Cerebellar nuclear complex (tissue), 1 donor: ENCODE measurements at places on chromosomes 2 and 18.

- no peak for DNase-seq
Measured at GRCh38 chr2:231714639-231715498, 6.5 kb downstream of the PTMA start.

DNA sequence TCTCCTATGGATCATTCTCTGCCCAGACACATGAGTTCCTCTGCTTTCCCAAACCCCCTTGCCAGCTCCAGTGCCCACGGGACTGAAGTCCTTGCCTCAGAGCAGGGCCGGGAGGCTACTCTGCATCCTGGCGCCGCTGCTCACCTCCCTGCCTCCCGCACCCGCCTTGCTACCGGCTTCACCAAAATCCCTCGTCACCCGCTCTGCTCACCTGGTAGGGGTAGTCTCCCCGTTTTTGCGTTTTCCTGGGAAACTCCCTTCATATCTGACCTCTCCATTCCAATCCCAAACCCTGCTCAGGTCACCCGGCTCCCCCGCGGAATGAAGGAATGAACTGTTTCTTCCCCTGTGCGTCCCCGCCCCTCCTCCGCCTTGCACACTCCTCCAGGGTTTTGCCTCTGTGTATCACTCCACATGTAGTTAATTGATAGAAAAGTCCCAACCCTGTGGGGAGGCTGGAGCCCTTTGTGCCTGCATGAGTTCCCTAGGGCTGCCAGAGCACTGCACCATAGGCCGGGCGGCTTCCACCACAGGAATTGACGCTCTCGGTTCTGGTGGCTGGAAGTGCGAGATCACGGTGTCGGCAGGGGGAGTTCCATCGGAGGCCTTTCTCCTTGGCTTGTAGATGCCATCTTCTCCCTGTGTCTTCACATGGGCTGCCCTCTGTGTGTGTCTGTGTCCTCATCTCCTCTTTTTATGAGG is 2.0 kb upstream of the DGKD start:
- no peak for DNase-seq

DNA sequence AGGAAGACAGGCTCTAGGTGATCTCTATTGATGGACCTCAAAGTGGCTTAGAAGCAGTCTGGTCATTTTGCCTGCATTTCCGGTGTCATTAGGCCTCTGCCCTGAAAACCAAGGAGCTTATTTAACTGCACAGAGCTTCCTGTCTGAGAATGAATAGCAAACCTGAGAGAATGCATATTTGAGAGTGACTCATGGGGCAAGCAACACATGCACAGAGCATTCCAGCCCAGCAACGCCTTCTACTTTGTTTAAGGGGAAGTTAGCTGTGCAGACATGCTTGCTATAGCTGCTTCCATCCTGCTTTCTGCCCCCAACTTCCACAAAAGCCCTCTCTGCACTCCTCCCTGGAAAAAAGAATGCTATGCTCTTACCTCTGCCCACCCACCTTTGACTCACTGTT is 232.8 kb downstream of the GRB14 start:
- no peak for DNase-seq

GRCh38 chr2:108573061-108573460 is 38.8 kb downstream of the LIMS1 start:
- no peak for DNase-seq

GRCh38 chr2:103880081-103880834 is 973.7 kb upstream of the POU3F3 start:
- DNase-seq: no peak

GRCh38 chr2:16191431-16192200 is 251.3 kb downstream of the MYCN start:
- DNase-seq: no peak

- DNase-seq: no peak
Measured at GRCh38 chr2:152322222-152322621, 12.8 kb upstream of the FMNL2 start.

GRCh38 chr2:239776436-239777005 is 248.6 kb downstream of the NDUFA10 start:
- no peak for DNase-seq

GRCh38 chr2:39095624-39096023 is 25.2 kb downstream of the SOS1 start:
- no peak for DNase-seq

GRCh38 chr18:45373286-45373880 is 241.9 kb upstream of the SLC14A2 start:
- no peak for DNase-seq

DNA sequence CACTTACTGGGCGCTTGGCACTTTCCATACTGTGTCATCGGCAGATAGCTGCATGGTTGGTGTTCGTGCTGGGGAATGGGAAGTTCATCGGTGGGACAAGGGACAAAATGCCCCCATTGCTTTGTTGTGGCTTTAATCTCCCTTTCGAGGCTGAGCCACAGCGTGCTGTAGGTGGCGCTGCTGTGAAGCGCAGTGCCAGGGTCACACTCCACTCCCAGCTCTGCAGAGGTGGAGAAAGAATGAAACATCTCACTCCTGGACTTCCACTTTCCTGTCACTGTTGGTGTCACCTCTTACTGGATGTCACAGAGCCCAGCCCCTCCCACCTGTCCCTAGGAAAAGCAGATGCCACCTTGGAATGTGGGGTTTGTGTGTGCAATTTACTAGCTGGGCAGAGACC is 8.7 kb downstream of the TYMS start:
- no peak for DNase-seq

GRCh38 chr2:150887926-150888325 is 373.7 kb downstream of the RBM43 start:
- DNase-seq: no peak

GRCh38 chr2:81940266-81940955 is 1635.9 kb upstream of the LRRTM1 start:
- DNase-seq: no peak

DNA sequence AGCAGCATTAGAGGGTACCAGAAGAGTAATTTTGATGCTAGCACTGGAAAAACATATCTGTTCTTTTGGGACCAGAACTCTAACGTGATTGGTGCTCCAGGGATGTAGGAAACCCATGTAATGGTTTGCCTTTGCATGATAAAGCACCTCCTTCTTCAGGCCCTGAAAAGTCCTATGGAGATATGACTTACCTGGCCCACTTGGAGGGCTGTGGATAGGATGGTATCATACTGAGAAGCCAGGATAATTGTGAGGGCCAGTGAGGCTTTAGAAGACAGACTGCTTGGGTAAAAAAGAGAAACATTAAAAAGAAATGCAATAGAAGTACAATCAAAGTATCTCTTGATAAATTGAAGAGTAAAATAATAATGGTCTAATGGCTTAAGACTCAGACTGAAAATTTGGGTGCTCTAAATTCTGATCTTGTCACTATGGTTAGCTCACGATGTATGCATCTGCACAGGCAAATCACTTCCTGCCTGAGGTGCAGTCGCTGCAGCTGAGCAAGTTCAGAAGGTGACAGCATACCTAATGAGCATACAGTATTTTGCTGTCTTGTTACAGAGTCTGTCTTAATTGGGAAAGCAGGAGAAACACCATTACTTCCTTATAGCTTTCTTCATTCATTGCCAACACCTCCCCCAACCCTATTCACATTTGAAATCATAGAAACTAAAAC is 371.5 kb downstream of the NUP35 start:
- no peak for DNase-seq

GRCh38 chr2:232365621-232366321 is 12.8 kb upstream of the ALPP start:
- DNase-seq: no peak

DNA sequence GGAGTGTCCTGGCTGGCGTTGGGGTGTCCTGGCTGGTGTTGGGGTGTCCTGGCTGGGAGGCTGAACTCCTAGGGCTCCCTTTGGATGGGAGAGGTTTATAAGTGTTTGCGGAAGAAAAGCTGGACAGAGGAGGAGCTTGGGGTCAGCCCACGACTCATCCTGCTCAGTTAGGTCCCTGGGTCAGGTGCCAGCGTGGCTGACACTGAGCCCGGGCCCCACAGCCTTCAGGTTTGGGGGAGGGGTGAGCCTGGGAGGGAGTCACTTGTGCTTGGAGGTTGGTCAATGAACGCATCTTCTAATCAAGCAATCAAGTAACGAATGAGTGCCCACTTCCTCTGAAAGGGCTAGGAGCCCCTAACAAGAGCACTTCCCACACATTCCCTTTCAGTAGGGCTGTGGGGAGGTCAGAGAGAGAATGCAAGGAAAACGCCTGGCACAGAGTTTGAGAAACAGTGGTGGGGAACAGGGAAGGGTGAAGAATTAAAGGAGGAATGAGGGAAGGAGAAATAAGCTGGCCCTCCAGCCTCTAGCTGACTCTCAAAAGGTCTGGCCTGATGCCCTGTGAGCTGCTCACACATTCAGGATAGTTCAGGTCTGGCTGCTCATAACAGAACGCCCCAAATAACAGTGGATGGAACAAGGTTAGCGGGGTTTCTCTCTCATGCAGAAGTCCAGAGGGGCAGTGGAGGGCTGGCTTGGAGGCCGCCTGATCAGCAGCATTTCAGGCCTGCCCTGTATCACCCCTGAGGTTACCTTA is 670 bp downstream of the KCNIP3 start:
- DNase-seq: no peak

- no peak for DNase-seq
Measured at GRCh38 chr18:10138719-10139118, 224.9 kb downstream of the VAPA start.

DNA sequence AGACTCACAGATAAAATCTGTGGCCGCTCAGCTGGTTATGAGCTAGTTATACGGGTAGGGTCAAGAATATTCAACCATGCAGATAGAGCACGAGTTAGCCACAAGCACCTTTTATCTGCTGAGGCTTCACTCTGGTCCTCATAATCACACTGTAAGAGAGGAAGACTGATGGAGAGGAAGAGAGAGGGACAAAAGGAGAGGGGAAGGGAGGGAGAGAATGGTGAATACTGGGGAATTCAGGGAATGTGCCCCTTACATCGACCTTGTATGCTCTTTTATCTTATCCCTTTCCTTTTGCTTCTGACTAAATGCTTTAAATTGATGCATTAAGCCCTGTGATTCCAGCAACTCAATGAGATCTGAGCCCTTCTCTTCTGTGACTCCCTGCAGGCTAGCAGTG is 333.1 kb downstream of the DSEL start:
- no peak for DNase-seq

DNA sequence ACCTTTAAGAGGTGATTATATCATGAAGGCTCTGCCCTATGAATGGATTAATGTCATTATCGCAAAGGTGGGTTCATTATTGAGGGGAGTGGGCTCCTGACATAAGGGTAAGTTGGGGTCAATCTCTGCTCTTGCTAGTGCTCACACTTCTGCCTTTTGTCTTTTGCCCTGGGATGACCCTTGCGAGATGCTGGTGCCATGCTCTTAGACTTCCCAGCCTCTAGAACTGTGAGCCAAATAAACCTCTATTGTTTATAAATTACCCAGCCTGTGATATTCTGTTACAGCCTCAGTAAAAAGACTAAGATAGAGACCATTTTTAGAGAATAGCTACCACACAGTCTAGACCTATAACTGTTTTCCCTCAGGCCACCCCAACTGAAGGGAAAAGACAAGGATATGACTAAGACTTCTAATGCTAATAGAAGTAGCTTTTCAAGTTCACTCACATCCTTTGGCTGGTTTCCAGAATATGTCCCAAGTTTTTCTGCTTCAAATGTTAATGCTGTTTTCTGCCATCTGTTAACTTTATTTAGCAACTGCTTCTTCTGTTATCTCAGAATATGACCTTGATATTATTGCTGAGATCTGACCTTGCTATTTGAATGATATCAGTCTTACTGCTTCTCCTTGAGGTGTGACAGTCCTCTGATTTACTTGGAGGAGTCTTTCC is 65.1 kb upstream of the STAM2 start:
- DNase-seq: no peak

DNA sequence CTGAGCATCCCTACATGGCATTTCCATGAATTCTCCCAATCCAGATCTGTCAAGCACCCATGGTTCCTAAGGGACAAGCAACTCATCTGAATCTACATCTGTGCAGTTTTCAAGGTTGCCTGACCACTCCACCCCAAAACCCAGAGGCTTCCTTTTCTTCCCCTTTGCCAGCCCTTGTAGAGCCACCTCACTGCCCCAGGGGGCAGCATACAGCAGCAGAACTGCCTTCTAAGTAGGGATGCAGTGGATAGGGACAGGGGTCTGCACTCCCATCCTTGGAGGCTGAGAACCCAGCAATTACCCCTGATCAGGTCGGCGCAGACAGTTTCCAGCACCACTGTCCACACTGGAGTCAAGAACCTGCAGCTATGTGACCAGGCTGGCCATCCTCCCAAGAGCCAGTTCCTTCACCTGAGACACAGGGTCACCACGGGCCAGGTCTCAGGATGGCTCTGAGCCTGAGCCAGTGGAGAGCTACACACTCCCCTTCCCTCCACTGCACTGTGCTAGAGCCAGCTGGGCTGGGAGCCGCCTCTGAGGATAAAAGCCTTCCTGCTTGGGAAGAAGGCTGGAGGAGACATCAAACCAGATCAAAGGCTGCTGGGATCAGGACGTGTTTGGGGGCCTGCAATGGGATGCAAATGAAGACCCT is 283.1 kb downstream of the CELF4 start:
- no peak for DNase-seq

DNA sequence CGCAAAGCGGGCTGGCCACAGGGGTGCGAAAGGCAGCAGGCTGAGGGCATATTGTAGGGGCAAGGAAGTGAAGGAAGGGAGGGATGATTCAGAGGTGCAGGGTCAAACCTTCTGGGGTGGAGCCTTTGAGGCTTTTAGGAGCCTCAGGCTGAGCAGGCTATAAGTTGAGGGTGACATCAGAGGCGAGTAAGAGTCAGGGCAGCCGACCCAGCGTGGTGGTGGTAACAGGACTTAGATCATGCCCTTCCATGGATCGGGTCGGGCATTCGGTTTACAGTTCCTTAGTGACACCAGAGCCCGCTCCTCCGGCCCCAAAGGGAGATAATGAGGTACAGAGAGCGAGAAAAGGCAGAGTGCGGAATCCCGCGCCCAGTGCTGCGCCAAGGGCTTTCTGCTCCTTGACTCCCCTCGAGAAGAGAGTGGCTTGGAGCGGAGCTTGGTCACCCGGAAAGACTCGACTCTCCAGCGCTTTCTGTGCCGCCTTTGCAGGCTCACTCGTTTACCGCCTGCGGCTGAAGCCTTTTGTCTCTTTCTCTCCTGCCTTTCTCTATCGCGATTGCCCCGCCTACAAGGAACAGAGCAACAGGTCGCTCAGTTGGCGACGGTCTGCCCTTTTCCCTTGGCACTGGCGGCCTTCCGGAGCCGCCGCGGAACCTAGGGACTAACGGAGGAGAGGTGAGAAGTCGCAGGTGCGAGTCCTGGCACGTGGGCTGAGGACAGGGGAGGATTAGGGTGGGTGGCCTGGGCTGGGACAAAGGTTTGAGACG is 720 bp downstream of the LBX2 start:
- no peak for DNase-seq

DNA sequence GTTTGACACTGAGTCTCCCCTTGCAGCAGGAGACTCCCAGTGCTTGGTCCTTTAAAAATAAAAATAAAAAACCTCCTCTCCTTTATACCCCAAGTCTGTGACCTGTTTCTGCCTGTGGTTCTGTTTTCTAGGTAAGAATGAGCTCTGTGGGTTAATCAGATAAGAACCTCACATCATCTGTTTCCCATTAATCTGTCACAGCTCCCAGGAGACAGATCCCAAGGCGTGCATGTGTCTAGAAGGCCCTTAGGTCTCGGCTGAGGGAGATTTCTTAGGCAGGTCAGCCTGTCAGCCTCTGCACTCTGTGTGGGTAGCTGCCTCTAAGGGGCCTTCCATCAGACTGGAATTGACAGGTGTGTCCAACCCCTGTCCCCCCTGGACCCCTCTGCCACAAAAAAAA is 80.7 kb downstream of the FHOD3 start:
- DNase-seq: no peak
